ENCODE measurements at places on chromosomes 13 and 19.
A peak's percentile ranks its signal among the peaks of the same experiment; 100 is the strongest.

DNA sequence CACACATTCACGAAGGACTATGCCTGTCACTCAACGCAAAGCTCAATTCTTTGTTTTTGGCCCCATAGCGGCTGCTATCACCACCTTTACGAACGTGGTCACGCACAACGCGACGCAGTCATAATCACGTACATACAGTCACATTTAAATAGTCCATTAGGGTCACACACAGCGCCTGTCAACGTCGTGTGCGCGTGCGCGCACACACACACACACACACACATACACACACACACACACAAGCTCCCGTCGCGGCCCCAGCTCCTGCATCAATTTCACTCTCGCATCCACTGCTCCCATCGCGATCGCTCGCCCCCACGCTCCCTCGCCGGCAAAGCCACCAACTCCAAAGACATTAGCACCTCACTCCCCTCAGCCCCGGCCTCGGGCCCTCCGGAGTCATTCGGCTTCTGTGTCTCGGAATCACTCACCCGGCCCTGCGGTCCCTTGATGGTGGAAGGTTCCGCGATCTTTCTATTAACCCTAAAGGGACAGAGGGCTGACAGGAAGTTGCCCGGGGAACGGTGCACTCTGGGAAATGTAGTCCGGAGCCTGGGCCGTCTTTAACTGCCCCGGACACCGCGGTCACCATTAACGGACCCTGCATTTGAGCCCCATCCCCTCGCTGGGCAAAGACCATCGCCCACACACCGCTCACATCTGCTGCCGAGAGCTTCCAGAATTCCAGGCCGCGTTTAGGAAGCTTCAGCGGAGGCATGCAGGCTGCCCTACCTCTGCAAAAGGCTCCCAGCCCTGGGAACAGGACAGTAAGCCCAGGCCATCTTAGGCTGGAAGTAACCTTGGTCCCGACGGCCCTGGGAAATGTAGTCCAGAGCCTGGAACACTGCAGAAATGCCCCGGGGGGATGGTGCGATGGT, at the start of gene ZNF790:
Gene ZNF790 (minus strand): TSS at position 482 of the 878 bp plus-strand sequence. CDS start 12,768 bp downstream, outside the sequence.
- peak; percentile 93 for DNase-seq

GRCh38 chr13:20993211-20993610, 68.2 kb downstream of the LATS2 start:
- DNase-seq = no peak

- DNase-seq = no peak
Observed at GRCh38 chr13:52936806-52937205, 88.4 kb upstream of the PCDH8 start.

- peak; percentile 65 for DNase-seq
Observed at GRCh38 chr13:106533101-106533942, 2.1 kb downstream of the EFNB2 start.

GRCh38 chr13:111202156-111202621, 87.1 kb downstream of the ARHGEF7 start:
- no peak for DNase-seq

DNA sequence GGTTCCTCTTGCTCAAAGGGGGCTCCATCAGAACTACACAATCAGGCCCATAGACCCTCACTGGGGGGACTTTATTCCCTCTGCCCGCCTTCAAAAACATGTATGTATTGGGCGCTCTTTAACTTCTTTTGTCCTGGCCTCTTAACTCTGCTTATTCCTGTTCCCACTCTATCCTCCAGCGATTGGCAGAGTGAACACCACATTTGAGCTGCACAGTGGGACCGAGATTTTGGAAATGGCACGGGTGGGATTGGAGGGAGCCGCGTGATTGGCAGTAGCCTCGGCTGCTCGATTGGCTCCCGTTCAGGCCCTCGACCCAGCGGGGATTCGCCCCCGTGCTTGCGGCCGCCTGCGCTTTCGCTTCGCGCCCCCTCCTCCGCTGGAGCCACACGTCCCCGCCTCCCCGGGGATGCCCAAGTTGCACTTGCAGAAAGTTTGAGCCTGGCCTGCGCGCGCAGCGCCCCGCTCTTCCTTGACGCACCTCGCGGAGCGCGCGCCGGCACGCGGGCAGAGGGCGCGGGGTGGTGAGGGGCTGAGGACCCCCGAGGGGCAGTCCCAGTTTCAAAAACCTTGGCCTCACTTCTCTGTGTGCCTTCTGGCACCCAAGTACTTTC, at the start of gene ZIC5:
Gene ZIC5 (minus strand): TSS at position 192 of the 614 bp plus-strand sequence. CDS start 164 bp downstream, at position 28.
- no peak for DNase-seq

DNA sequence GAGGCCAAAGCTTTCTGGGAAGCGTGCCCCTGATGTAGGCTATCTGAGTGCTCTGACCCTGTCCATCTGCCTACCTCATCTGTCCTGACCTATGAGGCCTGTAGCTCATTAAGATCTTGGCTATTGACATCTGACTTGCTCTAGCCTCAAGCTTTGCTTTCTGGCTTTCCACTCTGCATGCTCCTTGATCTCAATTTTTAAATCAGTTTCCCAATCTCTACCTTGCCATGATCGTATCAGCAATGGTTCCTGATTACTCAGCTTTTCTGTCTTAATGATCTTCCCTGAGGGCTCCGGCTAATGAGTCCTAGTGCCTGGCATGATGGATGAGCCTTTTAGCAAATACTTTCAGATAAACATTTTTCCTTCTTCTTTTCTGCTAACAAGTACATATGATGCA, 262.0 kb downstream of the NDFIP2 start:
- DNase-seq = no peak

- no peak for DNase-seq
Observed at GRCh38 chr19:35309481-35310279, 17.7 kb downstream of the MAG start.

GRCh38 chr19:38977445-38978325, 2.1 kb upstream of the FBXO17 start:
- peak; percentile 72 for DNase-seq

- DNase-seq = no peak
Observed at GRCh38 chr13:30363725-30364124, 56.4 kb upstream of the KATNAL1 start.

GRCh38 chr19:1492474-1493006, 1.6 kb downstream of the REEP6 start:
- DNase-seq = no peak

DNA sequence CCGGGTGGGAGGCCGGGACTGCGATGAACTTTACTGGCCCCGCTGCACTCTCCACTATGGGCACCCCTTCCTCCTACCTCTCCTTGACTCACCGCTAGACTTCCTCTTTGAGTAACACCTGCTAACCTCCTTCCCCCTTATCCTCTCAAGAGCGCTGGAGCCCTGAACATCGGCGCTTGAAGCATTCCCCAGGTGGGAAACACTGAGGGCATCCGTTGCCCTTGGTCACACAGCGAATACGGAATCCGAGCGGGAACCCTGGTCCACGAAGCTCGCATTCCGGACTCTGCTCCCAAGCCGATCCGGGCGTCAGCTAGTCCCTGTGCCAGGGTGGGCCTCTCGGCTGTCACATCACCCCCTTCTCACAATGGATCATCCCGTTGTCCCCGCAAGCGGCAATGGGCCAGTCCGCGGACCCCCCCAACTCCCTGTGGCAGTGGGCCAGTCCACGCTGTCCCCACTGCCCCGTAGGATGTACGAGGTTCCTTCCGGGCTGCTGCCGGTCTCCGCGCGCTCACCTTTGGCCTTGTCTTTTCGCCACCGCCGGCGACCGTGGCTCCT, 4.2 kb downstream of the LIPE start:
- DNase-seq = peak; percentile 79

DNA sequence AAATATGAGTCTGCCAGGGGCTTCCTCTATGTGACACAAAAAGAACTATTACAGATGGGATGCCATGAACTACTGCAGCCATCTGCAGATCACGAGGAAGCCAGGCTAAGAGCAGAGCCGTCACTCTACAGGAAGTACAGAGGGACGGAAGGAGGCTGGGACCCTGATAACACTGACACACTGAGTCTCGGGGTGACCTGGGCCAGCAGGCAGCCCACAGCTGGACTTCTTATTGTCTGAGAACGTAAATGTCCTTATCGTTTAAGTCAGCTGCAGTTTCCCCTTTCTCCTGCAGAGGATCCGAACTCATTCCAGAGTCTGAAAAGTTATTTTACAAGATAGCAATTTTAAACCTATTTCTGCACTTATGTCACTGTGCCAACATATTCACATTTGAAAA, 20.7 kb downstream of the PARP4 start:
- peak; percentile 77 for DNase-seq

GRCh38 chr13:85140192-85140591, 659.0 kb downstream of the SLITRK6 start:
- no peak for DNase-seq

DNA sequence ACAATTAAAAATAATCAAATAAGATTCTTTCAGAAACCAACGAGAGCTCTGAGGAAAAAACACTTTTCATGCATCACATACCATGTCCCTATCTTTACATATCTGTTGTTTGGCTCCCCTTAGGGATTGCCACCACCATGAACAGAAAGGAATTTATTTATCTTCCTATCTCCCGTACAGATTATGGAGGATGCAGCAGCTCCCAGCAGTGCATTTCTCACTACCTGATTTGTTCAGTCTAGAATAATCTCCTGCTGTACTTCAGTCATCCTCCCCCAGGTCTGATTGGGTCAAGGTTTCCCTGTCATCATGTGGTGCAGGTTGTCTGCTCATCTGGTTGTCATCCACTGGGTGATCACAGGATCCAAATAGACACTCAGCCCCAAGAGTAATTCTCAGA, 451.3 kb downstream of the OXGR1 start:
- DNase-seq = no peak

- DNase-seq = peak; percentile 62
Observed at GRCh38 chr13:28750187-28751045, 31.6 kb upstream of the SLC46A3 start.

DNA sequence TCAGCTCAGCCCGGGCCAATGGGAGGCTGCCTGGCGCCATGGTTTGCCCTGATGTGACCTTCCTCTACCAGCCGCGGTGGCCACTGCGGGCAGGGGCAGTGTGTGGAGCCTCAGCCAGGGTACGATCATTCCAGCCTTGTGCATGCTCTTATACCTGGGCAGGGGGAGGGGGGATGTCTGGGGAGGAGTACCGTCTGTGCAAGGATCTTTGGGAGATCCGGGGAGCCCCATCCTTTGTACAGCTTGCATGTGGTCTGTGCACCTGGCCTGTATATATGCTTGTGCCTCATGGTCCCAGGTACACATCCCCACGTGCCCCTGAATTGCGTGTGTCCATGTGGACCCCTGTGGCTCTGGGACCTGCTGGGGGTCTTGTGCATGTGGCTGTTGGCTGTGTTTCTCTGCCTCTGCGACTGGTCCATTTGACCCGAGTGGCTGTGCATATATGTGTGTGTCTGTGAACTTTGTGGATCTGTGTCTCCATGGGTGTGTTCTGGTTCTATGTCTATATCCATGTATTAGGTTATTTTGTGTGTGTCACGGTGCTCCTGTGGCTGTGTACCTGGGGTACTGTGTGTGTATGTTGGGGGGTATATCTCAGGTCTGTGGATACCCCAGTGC, 12.8 kb upstream of the NANOS3 start:
- no peak for DNase-seq

DNA sequence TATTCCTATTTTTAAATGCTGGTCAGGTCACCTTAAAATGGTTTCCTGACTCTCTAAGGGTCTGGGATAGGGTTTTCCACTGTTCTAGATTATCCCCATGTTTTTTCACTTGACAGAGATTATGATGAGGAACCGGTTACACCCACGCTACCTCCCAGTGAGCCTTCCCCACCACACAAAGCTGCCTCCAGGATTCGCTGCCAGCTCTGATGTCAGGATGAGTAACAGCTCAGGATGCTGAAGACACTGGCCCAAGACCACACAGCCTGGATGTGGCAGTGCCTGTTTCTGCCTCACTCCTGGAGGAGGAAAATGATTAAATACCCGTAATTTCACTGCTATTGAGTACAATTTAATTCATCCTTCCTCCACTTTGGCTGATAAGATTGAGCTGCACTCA, 22.9 kb downstream of the ZNF114 start:
- DNase-seq = no peak

- no peak for DNase-seq
Observed at GRCh38 chr13:60288569-60288968, 108.5 kb upstream of the TDRD3 start.

- DNase-seq = no peak
Observed at GRCh38 chr19:55491546-55492360, 3.5 kb downstream of the SSC5D start.

DNA sequence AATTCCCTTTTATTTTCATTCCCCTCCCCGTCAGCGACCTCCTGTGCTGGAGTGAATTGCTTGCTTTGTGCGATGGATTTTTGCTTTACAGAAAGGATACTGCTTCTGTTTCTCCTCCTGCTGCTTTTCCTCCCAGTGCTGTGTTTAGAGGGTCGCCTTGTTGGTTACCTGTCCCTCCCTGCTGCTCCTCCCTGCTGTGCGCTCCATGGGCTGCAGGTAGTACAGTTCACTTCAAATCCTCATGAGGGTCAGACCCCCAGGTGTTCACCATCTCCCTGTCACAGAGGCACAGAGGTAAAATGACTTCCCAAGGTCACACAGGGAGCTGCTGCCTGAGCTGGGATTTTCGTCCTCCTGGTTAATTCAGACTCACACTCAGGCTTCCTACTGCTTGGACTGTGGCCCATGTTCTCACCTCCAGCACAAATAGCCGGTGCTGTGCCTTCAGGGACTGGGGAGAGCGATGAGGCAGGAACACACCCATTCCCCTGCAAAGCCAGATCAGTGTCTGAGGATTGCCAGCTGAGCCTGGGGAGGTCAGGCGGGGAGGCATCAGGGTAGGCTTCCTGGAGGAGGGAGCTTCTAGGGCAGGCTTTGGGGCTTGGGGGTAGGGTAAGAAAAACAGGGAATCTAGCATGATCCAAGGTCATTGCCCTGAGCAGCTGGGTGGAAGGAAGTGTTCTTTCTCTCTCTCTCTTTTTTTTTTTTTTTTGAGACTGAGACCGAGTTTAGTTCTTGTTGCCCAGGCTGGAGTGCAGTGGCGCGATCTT, 14.4 kb downstream of the BICRA start:
- DNase-seq = no peak

DNA sequence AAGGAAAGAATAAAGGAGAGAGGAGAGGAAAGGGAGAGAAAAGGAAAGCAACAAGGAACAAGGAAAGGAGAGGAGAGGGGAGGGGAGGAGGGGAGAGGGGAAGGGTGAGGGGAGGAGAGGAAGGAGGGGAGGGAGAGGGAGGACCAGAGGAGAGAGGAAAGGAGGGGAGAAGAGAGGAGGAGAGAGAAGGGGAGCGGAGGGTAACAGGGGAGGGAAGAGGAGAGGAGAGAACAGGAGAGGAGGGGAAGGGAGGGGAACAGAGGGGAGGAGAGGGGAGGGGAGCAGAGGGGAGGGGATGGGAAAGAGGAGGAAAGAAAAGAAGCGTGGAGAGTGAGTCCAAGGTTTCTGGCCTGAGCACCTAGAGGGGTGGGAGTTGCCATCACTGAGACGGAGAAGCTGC, 26.7 kb downstream of the FAAP24 start:
- DNase-seq = no peak

- no peak for DNase-seq
Observed at GRCh38 chr19:1634242-1634937, 18.0 kb downstream of the TCF3 start.

Measured in common myeloid progenitor, CD34-positive (primary cell).